H54 (cell line): ENCODE measurements at places on chromosomes 5 and 9.

GRCh38 chr5:157212307-157212706 is 31.7 kb downstream of the ITK start:
- no peak for DNase-seq

DNA sequence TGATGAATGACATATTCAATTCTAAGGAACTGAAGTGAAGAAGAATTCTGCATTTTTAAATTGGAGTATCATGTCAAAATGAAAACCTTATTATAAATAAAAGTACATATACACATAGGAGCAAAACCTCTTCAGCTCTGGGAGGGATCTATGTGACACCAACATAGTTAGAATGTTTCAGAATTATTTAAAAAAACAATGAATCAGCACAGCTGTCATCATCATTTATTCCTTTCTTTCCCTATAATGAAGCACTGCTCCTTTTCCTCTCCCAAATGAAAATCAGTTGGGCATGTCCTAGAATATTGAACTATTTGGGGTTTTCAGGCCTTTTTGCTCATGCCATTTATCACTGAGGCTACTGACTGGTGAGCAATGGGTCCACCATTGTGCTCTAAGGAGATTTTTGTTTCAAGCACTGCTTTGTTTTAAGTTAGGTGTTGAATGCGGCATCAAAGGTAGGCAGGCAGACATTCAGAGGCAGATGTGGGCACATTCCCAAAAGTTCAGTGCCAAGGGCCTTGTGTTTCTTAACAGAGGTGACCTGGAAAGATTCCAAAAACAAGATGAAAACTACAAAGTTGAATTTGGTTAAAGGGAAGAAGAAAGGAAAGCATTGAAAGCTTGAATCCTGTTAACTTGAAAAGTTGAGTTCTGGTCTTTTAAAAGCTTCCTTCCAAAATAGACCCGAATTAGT is 126.4 kb upstream of the ADAMTSL1 start:
- no peak for DNase-seq

GRCh38 chr5:41871852-41872251 is 1.6 kb upstream of the OXCT1 start:
- DNase-seq = no peak

- no peak for DNase-seq
These were observed 19.5 kb downstream of the MYMK start for GRCh38 chr9:133505186-133505830.

- DNase-seq = no peak
These were observed 18.3 kb upstream of the IL9 start for GRCh38 chr5:135913713-135914626.

GRCh38 chr9:90843525-90843924 is 41.9 kb downstream of the SYK start:
- no peak for DNase-seq

GRCh38 chr5:178211095-178212048 is 7.0 kb downstream of the HNRNPAB start:
- no peak for DNase-seq

DNA sequence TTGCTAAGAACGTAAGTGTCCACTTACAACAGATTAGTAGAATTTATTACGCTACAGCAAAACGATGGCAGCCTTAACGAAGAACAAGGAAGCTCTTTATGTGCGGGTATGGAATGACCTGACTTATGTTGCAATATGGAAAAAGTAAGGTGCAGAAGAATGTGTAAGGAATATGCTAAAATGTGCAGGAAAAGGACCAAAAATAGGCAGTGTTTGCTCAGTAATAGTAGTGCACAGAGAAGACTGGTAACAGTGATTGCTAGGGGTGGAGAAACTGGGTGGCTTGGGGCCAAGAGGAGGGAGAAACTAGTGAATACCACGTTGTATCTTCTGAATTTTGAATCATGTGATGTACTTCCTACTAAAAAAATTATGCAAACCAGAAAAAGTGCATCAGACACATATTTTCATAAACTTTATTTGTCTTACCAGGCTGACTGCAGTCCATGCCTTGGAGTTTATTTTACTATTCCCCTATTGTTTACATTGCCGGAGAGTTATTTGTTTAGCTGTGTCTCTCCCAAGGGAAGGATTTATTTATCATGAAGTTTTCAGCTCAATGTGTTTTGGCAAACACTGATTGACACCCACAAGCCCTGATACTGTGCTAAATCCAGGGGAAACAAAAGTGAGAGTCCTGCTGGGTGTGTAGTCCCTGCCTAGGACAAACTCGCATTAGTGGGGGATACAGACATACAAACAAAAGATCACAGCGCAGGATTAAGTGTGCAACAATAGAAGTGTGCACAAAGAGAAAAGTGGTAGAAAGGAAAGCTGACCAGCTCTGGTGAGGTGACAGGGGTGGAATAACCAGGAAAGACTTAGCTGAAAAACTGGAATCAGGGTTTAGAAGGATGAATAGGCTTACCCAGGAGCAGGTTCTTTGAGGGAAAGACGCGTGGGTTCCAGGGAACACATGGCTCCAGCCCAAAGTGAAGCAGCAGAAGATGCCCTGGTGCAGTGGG is 34.0 kb upstream of the ZNF484 start:
- no peak for DNase-seq

- DNase-seq = no peak
These were observed 553.7 kb downstream of the EBF1 start for GRCh38 chr5:158545949-158546530.

DNA sequence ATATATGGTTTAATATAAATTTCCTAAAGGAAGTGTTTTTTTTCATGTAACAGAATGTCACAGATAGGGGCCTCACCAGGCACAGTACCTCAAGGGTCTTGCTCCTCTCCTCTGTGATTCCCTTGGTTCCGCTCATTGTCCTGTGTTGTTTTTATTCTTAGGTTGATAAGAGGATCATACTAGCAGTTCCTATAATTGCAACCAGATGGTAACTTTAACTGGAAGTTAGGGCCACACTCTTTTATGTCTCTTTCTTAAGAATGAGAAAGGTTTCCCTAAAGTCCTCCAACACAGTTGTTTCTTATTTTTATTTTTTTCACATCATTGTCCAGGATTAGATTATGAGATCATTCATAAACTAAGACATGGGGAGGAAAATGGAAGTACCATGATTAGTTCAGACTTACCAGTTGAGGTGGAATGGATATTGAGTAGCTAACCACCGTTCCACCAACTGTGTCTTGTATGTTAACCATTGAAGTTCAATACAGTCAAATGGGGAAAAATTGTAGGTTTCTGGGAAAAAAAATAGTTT is 41.1 kb downstream of the FAM174A start:
- DNase-seq = no peak

DNA sequence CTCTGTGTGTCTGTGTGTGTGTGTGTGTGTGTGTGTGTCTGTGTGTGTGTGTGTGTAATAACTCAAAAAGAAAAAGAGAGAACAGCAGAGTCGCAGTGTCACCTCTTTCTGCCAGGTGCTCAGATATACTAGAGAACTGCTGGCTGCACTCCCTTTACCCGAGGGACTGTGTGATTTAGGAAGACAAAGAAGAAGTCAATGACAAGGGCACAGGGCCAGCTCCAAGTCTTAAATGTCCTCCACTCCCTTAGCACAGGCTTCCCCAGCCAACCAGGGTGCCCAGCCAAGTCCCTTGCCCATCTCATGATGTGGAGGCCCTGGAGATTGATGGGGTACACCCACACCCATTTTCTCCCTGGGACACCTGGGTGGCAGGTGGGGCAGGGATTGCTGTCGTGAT is 8.7 kb downstream of the CCNJL start:
- DNase-seq = no peak

DNA sequence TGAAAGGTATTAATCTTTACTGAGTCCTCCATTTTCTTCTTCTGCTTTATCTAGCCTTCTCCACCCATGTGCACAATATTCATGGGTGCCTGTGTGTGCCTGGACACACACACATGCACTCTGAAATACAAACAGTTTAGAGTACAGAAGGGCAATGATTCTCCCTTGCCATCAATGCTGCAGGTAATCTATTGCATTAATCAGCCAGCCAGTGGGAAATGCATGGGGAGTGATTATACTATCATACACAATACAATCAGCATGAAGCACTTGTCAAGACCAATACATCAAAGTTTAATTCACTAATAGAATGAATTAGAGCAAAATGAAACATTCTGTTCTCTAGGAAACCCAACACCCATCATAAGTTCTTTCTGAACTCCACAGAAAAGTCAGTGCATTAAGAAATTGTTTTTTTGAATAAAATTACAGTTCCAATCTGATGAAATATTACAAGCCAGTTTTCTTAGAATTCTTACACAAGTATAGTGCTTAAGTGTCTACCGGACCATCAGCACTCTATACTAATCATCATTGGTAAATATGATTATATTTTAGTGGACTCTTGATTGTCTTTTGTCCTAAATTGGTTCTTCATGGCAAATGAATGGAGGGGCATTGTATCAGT is 172.2 kb downstream of the ZSWIM6 start:
- no peak for DNase-seq

GRCh38 chr5:180289433-180289832 is 2.5 kb downstream of the MAPK9 start:
- no peak for DNase-seq

DNA sequence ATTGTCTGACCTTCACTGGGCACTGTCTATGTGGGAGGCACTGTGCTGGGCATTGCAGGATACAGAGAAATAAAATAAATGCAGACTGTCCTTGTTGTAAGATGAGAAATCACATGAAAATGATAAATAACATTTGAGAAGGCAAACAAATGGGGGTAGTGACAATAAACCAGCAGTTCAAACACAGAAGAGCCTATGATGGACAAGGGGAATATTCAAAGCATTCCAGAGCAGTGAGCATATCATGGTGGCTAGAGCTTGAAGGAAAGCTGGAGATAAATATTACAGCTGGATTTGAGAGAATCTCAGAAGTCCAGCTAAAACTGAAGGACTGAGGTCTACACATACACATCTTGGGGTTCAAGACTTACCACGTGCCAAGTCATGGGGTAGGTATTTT is 209.9 kb downstream of the ASTN2 start:
- no peak for DNase-seq

DNA sequence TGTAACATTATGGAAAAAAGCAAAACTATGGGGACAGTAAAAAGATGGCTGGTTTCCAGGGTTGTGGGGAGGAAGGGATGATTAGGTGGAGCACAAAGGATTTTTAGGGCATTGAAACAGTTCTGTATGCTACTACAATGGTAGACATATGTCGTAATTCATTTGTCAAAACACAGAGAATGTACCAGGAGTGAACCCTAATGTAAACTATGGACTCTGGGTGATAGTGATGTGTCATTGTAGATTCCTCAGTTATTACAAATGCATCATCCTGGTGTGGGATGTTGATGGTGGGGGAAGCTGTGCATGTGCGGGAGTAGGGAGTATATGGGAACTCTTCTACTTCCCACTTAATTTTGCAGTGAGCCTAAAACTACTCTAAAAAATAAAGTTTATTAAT is 135.0 kb upstream of the GABRP start:
- no peak for DNase-seq

- DNase-seq = no peak
These were observed 74.2 kb downstream of the ADGRV1 start for GRCh38 chr5:90632791-90633190.

GRCh38 chr9:88390371-88390990 is 2.2 kb downstream of the SPIN1 start:
- DNase-seq = no peak

GRCh38 chr5:36602704-36603321 is 3.6 kb upstream of the SLC1A3 start:
- DNase-seq = no peak

DNA sequence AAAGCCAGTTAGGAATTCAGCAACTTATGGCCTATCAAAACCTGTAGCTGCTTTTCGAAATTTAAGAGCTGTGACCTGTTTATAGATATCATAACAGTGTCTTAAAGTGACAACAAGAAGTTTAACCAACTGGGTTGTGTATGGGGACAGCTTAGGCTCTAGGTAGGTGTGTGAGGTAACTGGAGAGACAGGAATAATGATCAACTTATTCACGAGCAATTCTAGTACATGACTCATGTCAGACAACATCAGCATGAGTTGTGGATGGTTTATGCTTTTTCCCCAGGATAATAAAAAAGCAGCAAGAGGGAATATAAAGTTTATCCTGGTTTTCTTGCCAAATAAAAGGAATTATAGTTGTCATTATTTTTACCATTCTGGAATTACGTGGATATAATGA is 88.6 kb downstream of the GDNF start:
- no peak for DNase-seq

GRCh38 chr9:130020618-130021017 is 22.4 kb downstream of the FNBP1 start:
- no peak for DNase-seq

GRCh38 chr5:152688561-152689249 is 283.6 kb upstream of the NMUR2 start:
- peak; percentile 23 for DNase-seq

- no peak for DNase-seq
These were observed 271.9 kb upstream of the TMEM161B start for GRCh38 chr5:88540471-88541115.

DNA sequence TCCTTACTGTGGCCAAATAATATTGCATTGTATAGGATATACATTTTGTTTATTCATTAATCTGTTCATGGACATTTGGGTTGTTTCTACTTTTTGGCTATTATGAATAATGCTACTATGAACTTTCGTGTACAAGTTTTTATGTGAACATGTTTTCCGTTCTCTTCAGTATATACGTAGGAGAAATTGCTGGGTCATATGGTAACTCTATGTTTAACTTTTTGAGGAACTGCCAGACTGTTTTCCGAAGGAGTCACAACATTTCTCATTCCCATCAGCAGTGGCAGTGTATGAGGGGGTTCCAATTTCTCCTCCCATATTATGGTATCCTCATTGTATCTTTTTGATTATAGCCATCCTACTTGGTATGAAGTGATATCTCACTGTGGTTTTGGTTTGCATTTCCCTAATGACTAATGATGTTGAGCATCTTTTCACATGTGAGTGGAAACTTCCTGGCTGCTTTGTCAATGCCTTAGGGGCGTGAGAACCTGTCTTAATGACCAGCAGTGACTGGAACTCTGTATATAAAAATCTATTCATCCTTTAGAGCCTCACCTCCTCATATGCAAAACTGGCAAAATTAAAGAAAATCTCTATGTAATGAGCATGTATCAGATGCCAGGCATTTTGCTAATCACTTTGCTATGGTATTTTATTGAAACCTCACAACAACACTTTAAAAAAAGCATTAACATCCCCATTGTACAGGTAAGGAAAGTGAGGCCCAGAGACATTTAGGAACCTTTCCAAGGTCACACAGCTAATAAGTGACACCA is 47.8 kb upstream of the TGFBR1 start:
- no peak for DNase-seq

- no peak for DNase-seq
These were observed 151.7 kb upstream of the HCN1 start for GRCh38 chr5:45847877-45848276.

DNA sequence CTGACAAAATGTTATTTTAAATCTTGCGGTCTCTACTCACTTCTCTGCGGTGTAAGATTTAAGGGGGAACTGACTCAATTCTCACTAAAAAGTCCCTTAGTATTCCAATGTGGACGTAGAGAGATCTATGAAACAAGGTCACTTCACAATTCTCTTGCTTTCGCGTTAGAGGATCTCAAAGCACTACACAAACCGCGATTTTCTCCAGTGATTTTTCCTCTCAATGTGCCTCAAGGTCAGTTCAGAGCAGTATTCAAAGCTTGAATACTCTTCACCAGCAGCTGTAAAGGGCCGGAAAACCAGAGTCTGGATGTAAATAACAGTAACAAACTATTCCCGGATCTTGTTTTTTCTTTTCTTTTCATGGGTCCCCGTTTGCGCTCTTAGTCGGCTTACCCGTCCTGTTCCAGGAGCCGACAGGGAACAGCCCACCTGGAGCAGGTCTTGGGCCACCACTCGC is 128.2 kb downstream of the TMEM161B start:
- no peak for DNase-seq

GRCh38 chr5:96569770-96570169 is 92.4 kb upstream of the CAST start:
- DNase-seq = no peak
